A549 treated with ZK216348 at 1 μM for 4 hours (cell line): ENCODE measurements at places on chromosomes 2 and 18. TPM values are rescaled to one million over a fixed set of nuclear protein-coding genes. Genes with fewer than 3 reads are reported as not detected.

The CPLX4 gene
- not detected in 5 replicates for total RNA-seq

The CPS1 gene
- 7.5 to 12.3 TPM (median 10.7 TPM) in 5 replicates for total RNA-seq

The GPR75 gene
- total RNA-seq = 1.5 to 2.3 TPM (median 1.9 TPM) in 5 replicates

The TMEM198 gene
- total RNA-seq = 0.71 to 1.6 TPM (median 1.2 TPM) in 5 replicates

The CDK15 gene
- not detected in 5 replicates for total RNA-seq

The PLCD4 gene
- total RNA-seq = 0.24 to 0.90 TPM (median 0.46 TPM) in 5 replicates

The ALS2 gene
- total RNA-seq = 8.8 to 13.8 TPM (median 12.4 TPM) in 5 replicates

The PDE1A gene
- 0.07 to 0.43 TPM (median 0.15 TPM) in 5 replicates for total RNA-seq

The MDH1B gene
- total RNA-seq = 1.6 to 2.5 TPM (median 1.7 TPM) in 5 replicates

The SP140 gene
- total RNA-seq = 0.22 to 0.39 TPM in 2 of 5 replicates, not detected in the others

The PDCD1 gene
- not detected in 5 replicates for total RNA-seq

The AMER3 gene
- total RNA-seq = not detected in 5 replicates

The IL1F10 gene
- not detected in 5 replicates for total RNA-seq

The VWC2L gene
- not detected in 5 replicates for total RNA-seq

The SLC9A4 gene
- total RNA-seq = not detected in 5 replicates

The TFCP2L1 gene
- total RNA-seq = 7.1 to 10.9 TPM (median 9.5 TPM) in 5 replicates

The DIPK1C gene
- total RNA-seq = not detected in 5 replicates
